ENCODE measurements at places on chromosomes 3 and 15.

DNA sequence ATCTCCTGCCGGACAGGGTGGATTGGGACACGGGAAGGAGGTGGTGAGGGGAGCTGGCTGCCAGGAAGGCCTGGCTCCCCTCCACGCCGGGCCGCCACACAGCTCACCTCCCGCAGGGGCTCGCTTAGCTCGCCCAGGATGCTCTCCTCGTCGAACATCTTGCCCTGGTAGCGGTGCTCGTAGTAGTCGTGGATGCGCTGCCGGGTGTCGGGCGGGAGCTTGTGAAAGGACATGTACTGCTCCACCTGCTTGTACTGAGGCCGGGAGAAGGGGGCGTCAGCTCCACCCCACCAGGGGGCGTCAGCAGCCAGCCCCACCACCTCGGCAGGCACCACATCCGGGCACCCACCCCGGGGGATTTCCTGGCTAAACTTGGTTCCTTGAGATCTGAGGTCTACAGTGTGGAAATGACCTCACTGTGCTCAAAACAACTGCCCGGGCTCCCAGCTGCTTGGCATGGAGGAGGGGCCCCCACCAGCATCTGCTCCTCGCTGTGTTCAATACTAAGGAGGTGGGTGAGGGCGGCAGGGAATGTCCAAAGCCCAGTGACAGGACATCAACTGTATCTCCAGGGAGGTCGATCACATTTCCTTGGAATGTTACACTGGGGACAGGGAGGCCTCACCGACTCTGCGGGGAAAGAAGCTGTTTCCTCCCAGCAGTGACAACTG is 43.4 kb downstream of the HCN4 start:
- no peak for DNase-seq

DNA sequence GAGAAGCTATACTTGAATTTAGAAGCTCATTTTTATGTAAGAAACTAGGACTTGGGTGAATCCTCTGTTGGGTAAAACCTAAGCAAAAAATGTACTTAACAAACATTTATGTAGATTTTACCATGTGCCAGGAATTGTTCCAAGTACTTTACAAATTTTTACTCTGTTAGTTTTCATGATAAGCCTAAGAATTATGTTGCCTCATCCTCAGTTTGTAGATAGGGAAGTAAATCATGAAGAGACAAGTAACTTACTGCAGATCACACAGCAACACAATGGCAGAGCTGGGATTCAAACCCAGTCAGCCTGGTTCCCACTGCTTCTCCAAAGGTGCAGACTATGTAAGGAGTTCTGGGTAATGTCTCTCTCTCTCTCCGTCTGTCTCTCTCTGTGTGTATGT is 169.9 kb downstream of the DIPK2A start:
- DNase-seq, result no peak

DNA sequence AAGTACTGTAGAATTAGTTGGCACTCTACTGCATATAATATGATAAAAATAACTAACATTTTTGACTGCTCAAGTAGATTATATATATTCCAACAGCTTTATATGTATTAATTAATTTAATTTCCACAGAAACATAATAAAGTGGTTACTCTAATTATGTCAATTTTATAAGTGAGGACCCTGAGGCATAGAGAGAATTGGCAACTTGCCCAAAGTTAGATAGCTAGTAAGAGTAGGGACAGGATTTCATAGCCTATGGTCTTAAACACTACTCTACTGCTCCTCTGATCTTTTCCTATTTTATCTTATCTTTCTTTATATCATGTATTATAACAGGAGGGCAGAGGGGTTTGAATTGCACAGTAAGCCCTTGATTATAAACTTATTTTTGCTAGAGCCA is 418.7 kb upstream of the SGO1 start:
- no peak for DNase-seq

- no peak for DNase-seq
These were observed 634.0 kb upstream of the LMCD1 start for GRCh38 chr3:7867587-7867986.

DNA sequence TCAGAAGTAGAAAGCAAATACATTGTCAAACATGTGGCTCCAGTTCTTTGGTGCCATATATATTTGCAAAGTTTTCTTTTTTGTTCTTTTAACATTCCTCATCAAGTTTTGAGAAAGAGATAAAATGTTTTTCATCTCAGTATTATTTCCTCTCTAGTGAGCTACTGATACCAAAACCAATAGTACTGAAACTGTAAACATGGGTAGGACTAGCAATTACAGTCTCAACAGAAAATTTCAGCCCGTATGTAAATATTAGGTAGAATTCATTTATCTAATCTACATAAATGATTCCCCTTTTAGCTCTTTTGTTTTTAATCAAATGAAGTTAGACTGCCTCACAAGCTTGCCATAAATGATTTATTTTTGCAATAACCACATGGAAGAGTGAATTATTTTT is 21.4 kb downstream of the SECISBP2L start:
- DNase-seq, result no peak

GRCh38 chr3:98565237-98565643 is 28.2 kb downstream of the CPOX start:
- DNase-seq, result no peak

- DNase-seq, result no peak
These were observed 66.6 kb downstream of the USF3 start for GRCh38 chr3:113629584-113630421.

DNA sequence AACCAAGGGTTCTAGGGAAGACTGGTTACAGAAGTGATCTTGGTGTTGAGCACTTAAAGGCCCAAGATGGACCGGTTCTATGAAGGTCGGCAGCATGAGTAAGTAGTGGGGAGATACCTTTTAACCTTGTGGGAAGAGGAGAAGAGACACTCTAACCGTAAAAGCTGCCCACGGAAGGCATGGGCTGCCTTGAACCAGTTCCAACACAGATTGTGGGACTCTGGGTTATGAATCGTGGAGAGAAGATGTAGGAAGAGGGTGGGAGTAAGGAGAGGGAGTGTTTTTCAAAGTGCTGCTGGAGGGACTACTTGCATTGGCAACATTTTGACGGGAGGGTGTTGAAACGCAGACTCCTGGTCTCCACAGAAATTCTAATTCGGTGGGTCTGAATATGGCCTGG is 67.1 kb downstream of the CRYGS start:
- DNase-seq, result no peak

DNA sequence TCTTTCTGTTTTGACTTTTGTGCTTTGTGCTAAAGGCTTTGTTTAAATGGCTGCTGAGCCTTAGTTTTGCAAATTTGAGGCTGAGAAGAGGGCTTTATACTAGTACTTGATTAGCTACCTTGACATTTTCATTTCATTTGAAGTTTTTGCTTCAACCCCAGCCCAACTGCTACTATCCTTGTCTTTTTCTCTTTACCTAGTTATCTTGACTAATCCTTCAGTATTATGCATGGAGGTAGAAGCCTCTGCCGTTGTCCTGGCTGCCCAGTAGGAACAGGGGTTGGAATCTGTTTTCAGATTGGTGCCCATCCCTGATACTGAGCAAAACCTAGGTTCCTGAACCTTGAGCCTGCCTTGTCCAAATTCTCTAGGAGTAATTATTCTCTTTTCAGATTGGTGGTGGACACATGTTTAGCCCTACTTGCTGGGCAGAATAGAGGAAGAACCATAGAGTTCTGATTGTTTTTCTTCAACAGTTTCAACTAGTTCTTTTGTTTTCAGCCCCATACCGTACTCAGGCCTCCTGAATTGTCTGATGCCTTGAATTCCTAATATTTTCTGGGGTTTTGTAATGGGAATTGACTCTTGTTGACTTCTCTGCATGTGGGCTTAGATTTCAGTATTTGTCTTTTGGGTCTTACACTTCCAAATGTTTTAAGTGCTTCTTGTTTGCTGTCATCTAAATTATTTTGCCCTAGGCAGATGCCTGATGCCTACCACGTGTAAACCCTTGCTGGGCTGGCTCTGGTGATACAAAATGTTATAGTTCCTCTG is 143.2 kb downstream of the DOCK3 start:
- DNase-seq, result no peak
